ENCODE measurements at places on chromosomes 3 and 15. TPM values are rescaled to one million over a fixed set of nuclear protein-coding genes. Genes with fewer than 3 reads are reported as not detected.

- peaks cover 44% of the 10 kb centered on the region for H3K36me3 ChIP-seq
- peak; percentile 21 for DNase-seq
- no peak within 1 kb of the TSS for H3K27ac ChIP-seq
- H3K4me1 ChIP-seq, result peaks cover 7% of the 10 kb centered on the region
- no peak within 1 kb of the TSS for H3K4me3 ChIP-seq
Observed at GRCh38 chr15:72197460-72198355, at the start of gene GRAMD2A. Gene GRAMD2A (minus strand): TSS chr15:72197787.

DNA sequence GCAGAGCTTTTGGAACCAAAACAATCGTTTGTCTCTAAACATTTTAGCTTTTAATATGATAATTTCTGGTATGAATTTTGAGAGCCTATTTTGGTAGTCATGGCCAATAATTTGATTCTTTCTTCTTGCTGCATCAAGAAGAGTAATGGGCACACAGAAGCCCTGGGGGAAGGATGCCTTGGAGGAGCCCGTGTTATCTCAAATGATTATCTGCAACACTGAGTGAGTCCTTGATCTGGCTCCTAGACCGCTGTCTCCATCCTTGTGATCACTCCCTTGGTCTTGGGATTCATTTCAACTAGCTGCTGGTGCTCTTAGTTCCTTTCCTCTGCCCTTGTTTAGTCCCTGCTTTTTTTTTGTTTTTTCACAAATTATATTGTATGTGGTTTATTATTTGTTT lies 77.9 kb upstream of the CCNL1 start:
- H3K27me3 ChIP-seq, result no peaks in the 10 kb centered on the region
- no peak overlapping the region for H3K4me3 ChIP-seq
- no peaks in the 10 kb centered on the region for H3K4me1 ChIP-seq
- no peak overlapping the region for H3K27ac ChIP-seq
- DNase-seq, result no peak
- H3K36me3 ChIP-seq, result no peaks in the 10 kb centered on the region

DNA sequence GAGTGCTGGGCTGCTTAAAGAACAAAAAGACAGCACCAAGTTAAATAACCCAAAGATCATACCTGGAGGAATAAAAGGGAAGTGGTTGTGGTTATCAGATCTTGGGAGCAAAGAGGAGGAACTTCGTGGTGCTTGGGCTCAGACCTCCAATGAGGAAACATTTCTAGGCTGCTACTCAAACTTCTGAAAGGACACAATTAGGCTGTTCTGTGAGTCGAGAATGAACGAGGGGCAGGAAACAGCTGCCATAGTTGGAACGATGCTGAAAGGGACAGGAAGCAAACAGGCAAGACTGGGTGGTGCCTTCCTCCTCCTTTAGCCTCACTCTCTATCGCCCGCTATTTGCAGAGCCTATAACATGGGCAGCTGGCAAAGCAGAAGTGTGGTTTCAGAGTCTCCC lies 276.3 kb upstream of the ARRDC4 start:
- no peaks in the 10 kb centered on the region for H3K4me1 ChIP-seq
- no peaks in the 10 kb centered on the region for H3K36me3 ChIP-seq
- DNase-seq, result no peak

GRCh38 chr15:58952751-58953150 lies 19.3 kb upstream of the SLTM start:
- peak; percentile 44 for DNase-seq
- no peak overlapping the region for H3K27ac ChIP-seq
- no peak overlapping the region for H3K4me3 ChIP-seq
- H3K27me3 ChIP-seq, result no peaks in the 10 kb centered on the region
- no peaks in the 10 kb centered on the region for H3K36me3 ChIP-seq
- no peaks in the 10 kb centered on the region for H3K4me1 ChIP-seq

DNA sequence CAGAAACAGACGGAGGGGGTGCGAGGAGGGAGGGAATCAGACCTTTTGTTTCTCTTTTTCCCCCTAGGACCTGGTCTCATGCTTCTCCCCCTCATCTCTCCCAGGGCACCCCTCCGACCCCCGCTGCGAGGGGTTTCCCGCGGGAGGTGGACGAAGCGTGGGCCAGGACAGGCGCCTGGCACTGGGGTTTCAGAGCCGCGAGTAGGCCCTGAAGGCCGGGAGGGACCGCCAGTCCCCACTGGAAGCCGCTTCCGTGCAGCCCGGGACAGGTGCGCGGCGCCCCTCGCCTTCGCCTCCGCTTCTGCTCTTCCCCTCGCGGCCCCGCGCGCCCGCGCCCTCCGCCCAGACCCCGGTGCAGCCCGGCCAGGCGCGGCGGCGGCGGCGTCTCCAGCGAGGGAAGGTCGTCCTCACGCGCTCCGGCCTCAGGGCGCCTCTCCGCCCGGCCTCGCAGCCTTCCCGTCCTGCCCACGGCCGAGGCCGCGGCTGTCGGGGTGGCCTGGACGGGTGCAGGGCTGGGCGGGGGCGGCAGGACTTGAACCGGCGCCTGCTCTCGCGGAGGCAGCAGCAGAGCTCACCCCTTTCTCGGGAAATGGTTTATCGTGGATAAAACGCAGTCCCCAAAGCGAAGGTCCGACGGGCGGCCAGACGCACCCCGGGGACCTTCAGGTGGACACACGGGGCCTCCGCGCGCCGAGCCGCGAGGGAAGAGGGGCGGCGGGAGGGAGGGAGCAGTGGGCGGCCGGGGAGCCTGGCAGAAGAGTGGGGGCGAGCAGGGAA lies 31.5 kb upstream of the ADAMTS17 start:
- H3K4me3 ChIP-seq, result no peak overlapping the region
- H3K36me3 ChIP-seq, result no peaks in the 10 kb centered on the region
- H3K4me1 ChIP-seq, result no peaks in the 10 kb centered on the region
- no peak for DNase-seq

DNA sequence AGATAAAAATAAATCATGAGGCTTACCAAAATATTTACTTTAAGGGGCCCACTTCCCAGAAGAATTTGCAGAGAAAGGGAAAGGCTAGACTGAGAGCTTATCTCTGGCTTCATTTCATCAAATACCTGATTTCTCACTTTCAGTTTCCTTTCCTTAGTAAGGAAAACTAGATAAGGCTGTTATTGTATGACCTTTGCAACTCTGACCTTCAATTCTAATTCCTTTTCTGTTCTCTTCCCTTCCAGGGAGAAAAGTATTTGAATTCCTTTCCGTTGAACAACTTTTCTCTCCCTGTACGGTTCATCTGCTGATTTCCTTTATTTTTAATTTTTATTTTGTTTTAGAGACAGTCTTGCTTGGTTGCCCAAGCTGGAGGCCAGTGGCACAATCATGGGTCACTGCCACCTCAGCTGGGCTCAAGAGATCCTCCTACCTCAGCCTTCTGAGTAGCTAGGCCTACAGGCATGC lies 7.1 kb upstream of the PXK start:
- no peak overlapping the region for H3K4me3 ChIP-seq
- H3K27me3 ChIP-seq, result no peaks in the 10 kb centered on the region
- no peaks in the 10 kb centered on the region for H3K36me3 ChIP-seq
- DNase-seq, result no peak
- no peak overlapping the region for H3K27ac ChIP-seq

- no peaks in the 10 kb centered on the region for H3K36me3 ChIP-seq
- no peak overlapping the region for H3K27ac ChIP-seq
- H3K27me3 ChIP-seq, result no peaks in the 10 kb centered on the region
- H3K4me1 ChIP-seq, result no peaks in the 10 kb centered on the region
Observed at GRCh38 chr3:70049761-70050160, 50.2 kb downstream of the SAMMSON start.

DNA sequence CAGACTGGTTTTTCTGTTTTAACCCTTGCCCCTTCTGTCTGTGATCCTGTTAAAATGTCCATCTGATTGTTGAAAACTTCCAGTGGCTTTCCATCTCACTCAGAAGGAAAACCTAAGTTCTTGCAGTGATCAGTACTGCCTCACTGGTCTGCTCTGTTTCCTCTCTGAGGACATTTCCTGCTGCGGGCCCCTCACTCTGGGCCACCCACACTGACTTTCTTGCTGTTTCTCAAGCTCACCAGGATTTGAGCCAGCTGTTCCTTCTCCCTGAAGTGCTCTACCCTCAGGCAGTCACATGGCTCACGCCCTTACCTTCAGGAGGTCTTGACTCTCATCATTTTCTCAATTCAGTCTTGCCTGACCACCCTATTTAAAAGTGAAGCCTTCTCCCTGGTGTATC lies 1.8 kb downstream of the GRK7 start:
- no peak overlapping the region for H3K4me3 ChIP-seq
- no peak for DNase-seq
- H3K36me3 ChIP-seq, result no peaks in the 10 kb centered on the region
- H3K4me1 ChIP-seq, result no peaks in the 10 kb centered on the region

- no peak within 1 kb of the TSS for H3K4me3 ChIP-seq
- peaks cover 23% of the 10 kb centered on the region for H3K27me3 ChIP-seq
- no peaks in the 10 kb centered on the region for H3K36me3 ChIP-seq
- H3K4me1 ChIP-seq, result peaks cover 4% of the 10 kb centered on the region
Observed at GRCh38 chr3:187291512-187292132, at the start of gene MASP1. Gene MASP1 (minus strand): TSS chr3:187291737. CDS start chr3:187291632, 105 bp downstream.

DNA sequence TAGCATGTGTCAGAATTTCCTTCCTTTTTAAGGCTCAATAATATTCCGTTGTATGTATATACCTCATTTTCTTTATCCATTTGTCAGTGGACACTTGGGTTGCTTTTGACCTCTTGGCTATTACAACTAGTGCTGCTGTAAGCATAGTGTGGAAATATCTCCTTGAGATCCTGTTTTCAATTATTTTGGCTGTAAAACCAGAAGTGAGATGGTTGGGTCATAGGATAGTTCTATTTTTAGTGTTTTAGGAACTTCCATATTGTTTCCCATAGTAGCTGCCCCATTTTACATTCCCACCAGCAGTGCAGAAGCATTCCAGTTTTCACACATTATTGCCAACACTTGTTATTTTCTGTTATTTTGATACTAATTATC lies 70.4 kb upstream of the C15orf39 start:
- H3K36me3 ChIP-seq, result no peaks in the 10 kb centered on the region
- no peak overlapping the region for H3K4me3 ChIP-seq
- H3K27me3 ChIP-seq, result peaks cover 6% of the 10 kb centered on the region
- no peak for DNase-seq

DNA sequence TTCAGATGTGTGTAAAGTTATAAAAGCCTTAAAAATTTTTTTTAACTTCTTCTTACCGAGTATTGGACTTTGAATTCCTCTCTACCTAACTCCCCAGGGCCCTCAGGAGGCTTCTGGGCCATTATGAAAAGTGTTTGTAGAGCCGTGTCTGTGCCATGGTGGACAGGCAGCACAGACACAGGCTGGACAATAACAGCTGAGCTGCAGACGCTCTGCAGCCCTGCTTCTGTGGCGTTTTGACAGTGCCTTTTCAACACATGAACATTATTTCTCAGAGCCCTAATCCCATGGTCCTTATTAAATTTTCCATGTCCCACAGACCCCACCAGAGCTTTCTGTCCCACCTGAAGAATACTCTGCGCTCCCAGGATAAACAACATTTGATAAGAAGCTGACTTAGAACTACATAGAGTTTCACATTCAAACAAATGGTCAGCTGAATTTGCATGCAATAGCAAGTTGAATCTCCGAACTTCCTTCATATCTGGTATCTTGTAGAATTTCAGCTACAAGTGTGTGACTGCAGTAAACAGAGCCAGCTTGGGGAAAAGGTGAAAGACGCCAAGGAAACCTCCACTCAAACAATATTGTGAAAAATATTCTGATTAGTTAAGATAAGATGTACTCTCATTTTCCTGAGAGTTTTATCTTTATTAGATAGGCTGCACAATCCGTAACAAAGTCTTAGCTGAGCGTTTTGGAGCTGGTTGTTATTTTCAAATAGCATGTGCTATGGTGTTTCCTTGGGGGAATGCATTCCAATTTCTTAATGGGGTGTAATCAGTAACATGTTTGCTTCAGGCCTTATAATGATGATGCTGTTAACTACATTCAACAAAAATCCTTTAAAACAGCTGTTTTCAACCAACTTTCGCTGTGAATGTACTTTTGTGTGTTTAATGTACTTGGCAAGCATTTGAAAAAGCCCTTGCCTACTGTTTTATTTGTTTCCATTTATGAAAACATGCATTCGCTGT lies 378.2 kb downstream of the MECOM start:
- no peaks in the 10 kb centered on the region for H3K36me3 ChIP-seq
- H3K27me3 ChIP-seq, result no peaks in the 10 kb centered on the region
- no peaks in the 10 kb centered on the region for H3K4me1 ChIP-seq
- no peak for DNase-seq
- no peak overlapping the region for H3K4me3 ChIP-seq

GRCh38 chr3:152173627-152174026 lies 95.1 kb upstream of the MBNL1 start:
- no peak for DNase-seq
- peaks cover 28% of the 10 kb centered on the region for H3K4me1 ChIP-seq
- H3K27ac ChIP-seq, result no peak overlapping the region
- no peak overlapping the region for H3K4me3 ChIP-seq
- H3K36me3 ChIP-seq, result no peaks in the 10 kb centered on the region

DNA sequence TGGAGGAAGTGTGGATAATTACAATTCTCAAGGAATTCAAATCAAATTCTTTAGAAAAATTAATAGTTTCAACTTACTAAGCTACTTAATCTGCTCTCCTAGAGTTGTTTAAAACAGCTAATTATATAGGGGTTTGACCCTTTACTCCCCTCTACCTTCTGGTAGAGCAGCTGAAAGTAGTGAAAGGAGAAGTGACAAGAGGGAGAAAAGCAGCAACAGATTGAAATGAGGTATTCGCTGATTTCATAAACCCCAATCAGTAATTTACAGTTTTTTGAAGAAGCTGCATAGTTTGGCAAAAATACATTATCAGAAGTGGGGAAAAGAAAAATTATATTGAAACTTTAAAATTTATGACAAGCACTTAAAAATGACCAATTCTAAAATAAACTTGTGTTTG lies 52.8 kb downstream of the ZMAT3 start:
- H3K27me3 ChIP-seq, result no peaks in the 10 kb centered on the region
- H3K36me3 ChIP-seq, result peaks cover 14% of the 10 kb centered on the region
- DNase-seq, result no peak
- no peak overlapping the region for H3K27ac ChIP-seq

- no peaks in the 10 kb centered on the region for H3K36me3 ChIP-seq
- no peak overlapping the region for H3K4me3 ChIP-seq
- H3K27ac ChIP-seq, result peak overlapping the region; percentile 99
- H3K4me1 ChIP-seq, result peaks cover 54% of the 10 kb centered on the region
Observed at GRCh38 chr3:157087373-157087772, 72.6 kb downstream of the CCNL1 start.

- no peaks in the 10 kb centered on the region for H3K36me3 ChIP-seq
- peaks cover 25% of the 10 kb centered on the region for H3K4me1 ChIP-seq
- peak overlapping the region; percentile 72 for H3K27ac ChIP-seq
- DNase-seq, result peak; percentile 95
Observed at GRCh38 chr15:85047271-85047948, 65.8 kb downstream of the PDE8A start.

GRCh38 chr3:13857702-13858380 lies 22.0 kb downstream of the WNT7A start:
- H3K27me3 ChIP-seq, result peaks cover 6% of the 10 kb centered on the region
- H3K27ac ChIP-seq, result no peak overlapping the region
- no peak for DNase-seq
- peaks cover 8% of the 10 kb centered on the region for H3K4me1 ChIP-seq

Gene THAP10
- 1.6 TPM for total RNA-seq

Gene PLA1A
- 0.91 TPM for total RNA-seq

Gene SETD2
- total RNA-seq, result 46.5 TPM

Gene ITIH1
- total RNA-seq, result not detected

Gene SNTN
- not detected for total RNA-seq

Gene FMN1
- total RNA-seq, result 5.3 TPM

Gene NAALADL2
- total RNA-seq, result 3.3 TPM

Gene PTX3
- total RNA-seq, result 3.0 TPM

Gene CSPG5
- 1.2 TPM for total RNA-seq

Gene CKMT1B
- total RNA-seq, result 0.72 TPM

Gene CPLX3
- total RNA-seq, result not detected
